ENCODE measurements at places on chromosomes 3 and 15.

DNA sequence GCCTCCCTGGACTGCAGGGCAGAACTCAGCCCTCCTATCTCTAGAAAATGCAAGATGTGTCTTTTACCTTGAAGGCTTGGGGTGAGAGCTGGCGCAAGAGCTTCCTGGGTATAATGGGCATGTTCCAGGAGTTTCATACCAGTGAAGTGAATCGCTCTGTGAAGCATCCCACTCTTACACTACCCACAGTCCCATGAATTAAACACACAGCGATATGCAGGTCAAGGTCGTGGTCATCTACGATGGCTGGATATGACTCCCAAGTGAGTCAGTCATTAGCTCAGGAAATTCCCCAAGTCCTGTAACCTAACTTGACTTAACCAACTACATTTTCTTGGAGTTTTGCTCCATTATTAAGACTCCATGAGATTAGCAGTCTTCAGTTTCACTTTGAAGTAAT lies 439.7 kb downstream of the NTRK3 start:
- no peak for DNase-seq

- DNase-seq: no peak
These were observed 50.8 kb downstream of the RFTN1 start for GRCh38 chr3:16462679-16463078.

DNA sequence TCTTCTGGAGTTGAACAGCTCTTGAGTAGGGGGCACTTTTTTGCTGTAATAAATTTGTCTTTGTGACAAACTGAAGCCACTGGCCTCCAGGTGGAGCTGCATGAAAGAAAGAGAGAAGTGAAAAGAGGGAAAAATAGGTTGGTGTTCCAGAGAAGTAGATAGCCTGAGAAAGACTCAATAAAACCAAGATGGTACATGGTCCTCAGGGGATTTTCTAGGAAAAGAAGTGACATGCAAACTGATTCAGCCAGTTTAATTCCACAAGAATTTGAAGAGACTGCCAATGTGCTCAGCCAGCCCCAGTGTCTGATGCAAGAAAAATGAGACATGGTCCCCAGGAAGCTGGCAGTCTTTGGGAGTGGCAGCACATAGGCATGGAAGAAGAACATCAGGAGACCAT lies 152.7 kb downstream of the CD47 start:
- DNase-seq: no peak

- no peak for DNase-seq
These were observed 94.1 kb upstream of the ATP2B2 start for GRCh38 chr3:10599444-10599843.

DNA sequence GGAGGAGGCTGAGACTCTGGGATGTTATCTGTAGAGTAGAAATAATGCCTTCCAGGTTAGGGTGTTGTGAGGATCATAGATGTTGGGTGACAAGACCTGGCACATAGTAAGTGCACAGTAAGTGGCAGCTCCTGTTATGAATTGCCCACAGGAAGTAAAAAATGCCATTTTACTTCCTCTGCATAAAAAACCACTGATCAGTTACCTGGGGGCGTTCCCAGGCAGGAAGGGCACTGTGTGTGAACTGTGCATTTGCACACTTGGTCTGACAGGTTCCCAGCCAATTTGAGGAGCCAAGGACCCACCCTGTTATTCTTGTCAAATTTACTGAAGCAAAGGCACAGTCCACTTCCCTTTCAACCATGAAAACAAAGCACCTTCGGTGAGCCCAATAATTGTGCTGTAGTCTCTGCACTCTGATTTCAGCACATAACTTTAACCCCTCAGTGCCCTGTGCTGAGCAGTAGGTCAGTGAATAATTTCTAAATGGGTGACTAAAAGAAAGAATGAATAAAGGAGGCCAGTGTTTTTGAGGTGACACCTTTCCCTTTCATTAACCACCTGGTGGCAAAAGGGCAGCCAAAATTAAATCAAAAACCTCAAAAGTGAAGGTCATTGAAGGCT lies 85.8 kb upstream of the ARHGEF3 start:
- DNase-seq: no peak

DNA sequence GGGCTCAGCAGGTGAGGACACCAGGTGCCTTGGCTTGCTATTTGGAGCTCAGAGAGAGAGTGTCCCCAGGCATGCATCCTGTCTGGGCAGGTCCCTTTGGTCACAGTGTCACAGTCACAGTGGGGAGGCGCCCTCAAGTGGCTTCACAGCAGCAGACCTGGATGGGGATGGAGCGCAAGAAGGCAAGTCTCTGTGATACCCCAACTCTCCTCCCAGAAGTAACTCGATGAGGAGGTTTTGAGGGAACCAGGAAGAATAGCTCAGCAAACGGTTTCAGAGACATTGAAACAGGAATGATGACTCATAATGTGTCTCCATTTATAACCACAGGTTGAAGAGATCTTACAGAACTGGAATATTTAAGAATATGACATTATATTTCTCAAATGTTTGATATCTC lies 66.5 kb upstream of the SH3GL3 start:
- DNase-seq: no peak

DNA sequence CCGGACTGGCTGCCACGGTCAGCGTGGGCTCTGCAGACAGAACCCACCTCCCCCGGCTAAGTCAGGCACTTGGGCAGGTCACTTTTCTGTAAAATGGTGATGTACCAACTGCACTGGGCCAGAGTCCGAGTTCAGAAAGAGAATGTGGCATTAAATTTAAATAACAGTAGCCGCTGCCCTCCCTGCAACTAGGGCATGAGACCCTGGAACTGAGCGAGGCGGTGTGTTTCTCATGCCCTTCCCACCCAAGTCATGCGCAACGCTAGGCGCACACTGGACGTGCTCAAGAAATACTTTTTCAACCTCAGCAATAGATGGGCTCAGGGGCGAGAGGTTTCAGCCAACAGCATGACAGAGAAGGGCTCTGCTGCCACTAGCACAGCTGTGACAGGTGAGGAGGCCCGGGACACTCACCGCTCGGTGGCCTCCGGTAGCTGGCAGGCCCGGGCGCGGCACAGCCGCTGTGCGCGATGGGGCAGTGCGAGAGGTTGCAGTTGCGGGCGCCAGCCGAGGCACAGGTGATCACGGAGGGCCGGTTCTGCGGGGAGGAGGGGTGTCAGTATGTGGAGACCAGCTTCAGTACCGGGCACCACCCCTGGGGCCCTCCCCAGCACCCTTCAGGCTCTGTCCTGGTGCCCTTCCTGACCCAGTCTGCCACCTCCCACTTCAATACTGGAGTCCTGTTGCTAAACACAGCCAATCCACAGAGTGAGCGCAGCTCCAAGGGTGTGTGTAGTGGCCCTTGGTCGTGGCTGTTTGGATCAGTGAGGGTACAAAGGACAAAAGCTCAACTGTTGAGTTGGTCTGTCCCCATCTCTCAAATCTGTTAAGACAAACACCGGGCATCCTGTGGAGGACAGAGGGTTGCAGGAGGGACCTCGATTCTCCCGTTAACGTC lies 84.5 kb downstream of the VGLL4 start:
- DNase-seq: no peak

DNA sequence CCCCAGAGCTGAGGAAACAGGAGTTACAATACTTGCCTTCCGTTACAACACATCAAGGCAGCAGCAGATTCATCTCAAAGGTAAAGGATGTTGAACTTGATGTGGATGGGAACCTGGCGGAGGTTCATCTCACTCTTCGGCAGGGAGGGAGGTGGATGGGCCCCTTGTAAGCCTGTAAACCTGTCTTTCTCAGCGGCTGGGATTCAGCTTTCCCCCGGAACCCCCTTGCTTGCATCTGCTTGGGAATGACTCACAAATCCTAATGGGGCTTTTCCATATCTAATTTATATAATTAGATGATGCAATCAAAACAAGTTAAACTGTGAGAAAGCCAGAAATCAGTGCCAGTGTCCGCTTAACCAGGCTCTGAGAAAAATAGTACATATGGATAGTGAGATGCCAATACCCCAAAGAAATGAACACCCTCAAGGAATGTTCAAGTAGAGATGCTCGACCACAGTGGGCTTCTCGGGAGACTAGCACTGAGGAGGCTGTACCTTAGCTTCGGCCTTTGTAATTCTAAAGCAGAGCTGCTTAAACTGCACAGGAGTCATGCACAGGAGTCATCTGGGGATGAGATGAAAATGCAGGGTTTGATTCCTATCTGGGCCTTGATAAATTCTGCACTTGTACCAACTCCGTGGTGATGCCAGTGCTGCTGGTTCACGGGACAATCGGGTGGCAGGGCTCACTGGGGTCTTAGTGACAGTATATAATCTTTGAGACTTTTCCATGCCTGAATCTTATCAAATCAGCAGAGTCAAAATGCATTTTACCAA lies 2.2 kb upstream of the FAM240A start:
- DNase-seq: no peak

GRCh38 chr3:11291808-11292207 lies 19.6 kb downstream of the ATG7 start:
- DNase-seq: no peak

DNA sequence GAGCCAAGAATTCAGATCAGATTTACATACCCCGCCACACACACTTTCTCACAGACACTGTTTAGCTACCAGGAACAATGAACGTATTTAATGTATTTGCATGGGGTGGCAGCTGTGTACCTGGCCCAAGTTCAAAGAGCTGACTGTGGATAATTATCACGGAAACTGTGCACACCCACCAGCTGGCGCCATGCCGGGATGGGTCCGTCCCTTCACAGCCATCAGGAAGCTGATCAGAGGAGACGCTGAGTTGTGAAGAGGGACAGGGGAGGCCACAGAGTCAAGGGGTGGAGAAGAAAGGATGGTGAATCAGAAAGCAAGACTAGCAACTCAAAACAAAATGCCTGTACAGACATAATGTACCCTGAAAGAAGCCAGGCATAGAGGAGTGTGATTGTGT lies 13.1 kb upstream of the PLA2G4D start:
- DNase-seq: no peak

GRCh38 chr15:67406257-67406861 lies 114.6 kb upstream of the C15orf61 start:
- DNase-seq: no peak

DNA sequence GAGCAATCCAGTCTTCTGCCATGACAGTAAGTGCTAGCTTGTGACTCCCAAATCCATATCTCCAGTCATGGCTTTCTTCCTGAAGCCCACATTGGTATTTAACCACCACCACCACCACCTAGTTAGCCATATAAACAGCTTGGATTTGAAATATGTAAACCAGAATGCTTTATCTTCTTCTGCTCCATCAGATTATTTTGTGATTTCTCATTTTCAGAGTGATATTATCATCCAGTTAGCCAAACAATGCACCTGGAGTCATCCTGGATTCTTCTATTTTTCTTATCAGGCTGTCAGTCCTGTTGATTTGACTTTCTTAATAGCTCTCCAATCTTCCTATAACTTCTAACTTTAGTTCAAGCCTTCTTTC lies 124.3 kb upstream of the PTX3 start:
- no peak for DNase-seq

- DNase-seq: no peak
These were observed 106.5 kb downstream of the TPRA1 start for GRCh38 chr3:127483902-127484591.

DNA sequence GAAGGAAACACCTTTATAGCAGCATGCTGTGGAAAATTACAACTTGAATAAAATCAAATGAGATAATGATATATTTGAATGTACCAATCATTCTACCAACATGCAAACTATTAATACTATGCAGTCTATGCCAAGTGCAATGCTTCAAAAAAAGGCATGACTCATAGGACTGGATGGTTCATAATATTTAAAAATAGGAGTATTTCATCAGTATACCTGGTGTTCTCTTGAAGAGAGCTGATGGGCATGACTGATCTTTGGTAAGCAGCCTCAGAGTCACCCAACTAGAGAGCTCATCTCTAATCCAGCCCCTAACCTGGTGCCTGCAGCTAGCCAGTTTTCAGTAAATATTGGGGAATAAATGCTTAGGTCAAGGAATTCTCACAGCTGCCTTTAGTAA lies 434.7 kb upstream of the ARRDC4 start:
- DNase-seq: no peak

- no peak for DNase-seq
These were observed 3.1 kb upstream of the CFAP20DC start for GRCh38 chr3:59052803-59053411.

- no peak for DNase-seq
These were observed 103.7 kb downstream of the LRRK1 start for GRCh38 chr15:101022876-101023275.

DNA sequence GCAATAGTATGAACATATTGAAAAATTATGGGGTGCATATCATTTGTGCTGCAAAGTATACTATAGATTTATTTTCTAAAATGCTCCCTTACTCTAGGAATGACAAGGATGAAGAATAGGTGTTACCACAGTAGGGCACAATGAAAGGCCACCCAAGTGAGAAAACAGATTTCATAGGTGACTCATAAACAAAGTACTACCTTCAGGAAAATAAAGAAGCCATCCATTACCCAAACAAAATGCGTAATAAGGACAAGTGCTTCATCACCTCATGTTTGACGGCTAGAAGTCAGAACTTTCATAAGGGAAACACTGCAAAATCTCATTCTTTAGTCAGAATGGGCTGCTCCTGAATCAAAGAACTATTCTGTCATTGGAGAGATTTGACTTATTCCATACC lies 116.6 kb downstream of the MFSD1 start:
- DNase-seq: no peak

DNA sequence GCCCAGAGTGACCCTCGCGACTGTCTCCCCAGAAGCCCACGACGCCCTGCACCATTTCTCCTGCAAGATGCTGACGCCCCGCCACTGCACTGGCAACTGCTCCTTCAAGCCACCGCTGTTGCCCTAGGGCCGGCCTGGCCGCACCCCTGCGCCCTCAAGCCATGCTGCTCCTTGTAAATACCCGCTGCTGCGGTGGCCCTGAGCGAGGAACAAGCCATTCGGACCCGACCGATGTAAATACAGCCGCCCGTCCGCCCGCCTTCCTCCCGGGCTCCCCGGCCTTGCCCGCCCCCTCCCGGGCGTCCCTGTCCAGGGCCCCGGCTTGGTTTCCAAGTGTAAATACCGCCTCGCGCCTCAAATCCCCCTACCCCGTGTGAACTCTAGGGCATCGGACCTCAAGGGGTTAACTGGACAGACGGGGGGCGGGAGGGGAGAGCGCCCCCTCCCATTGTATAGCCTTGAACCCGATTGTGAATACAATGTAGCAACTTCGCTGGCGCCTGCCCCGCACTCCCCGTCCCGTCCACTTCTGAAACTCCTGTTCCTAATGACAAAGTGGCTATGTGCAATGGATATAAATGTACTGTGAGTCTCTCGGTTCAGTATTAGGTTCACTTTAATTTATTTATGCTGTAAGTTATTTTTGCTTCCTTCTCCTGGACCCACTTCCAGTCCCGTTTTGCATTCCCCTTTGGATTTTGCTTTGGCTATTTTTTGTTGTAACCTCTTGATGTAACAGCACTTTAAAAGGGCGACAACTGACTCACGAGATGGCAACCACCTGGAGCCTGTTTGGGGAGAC lies 5.9 kb downstream of the RNU6-1 start:
- no peak for DNase-seq

DNA sequence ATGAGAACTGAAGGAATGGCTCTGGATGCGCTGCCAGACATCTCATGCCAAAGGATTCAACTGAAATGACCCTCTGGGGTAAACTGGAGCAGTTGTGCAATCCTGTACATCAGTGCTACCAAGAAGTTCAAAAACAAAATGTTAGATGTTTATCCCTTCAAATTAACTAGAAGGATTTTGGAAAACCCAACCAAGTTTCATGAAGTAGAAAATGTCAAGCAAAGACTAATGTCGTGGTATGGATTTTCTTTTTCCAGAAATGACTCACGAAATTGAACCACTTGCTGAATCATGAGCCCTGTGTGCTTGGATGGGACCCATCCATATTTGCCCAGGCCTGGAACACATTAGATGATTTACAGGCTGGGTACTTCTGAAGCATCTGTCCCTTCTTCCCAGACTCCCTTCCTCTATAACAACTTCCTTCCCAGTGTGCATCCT lies 101.6 kb downstream of the LRTM1 start:
- DNase-seq: no peak

Data from activated T-cell treated with anti-CD3 and anti-CD28 coated beads for 4 hours (primary cell).